ENCODE measurements at places on chromosomes 1 and 21.

DNA sequence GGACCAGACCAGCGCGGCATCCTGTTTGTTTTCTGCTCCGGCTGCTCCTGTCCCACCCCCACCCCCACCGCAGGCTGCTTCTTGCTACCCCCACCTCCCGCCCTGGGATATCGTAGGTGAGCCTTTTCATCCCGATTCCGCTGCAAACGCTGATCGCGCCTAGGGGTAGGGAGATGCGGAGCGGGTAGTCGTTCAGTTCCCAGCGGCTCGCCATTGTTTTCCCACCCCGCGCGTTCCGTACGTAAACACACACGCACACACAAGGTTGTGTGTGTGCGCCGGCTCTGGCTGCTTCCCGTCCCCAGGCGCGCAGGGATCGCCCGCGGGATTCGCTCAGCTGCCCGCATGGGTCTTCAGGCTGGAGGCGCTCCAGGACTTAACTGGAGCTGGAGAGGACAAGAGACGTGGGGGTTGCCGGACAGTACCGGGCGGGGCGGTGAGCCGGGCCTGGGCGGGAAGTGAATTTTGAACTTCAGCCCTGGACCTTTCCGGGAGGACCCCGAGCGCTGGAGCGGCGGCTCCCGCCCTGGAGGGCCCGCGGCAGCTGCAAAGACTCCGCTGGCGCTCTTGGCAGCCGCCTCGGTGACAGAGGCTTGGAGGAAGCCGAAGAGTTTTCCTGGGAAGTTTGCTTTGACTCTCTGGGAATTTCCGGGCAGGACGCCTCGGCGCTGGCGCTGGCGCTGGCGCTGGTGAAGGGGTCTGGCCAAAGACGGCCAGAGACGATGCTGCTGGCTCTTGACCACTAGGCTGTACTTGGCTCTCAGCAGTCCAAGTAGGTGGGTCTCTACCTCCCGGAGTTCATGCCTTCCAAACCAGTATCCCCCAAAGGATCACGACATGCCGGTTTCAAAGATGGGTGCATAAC, 1.6 kb downstream of the SOX13 start:
- no peak for DNase-seq

GRCh38 chr1:31029026-31029425, 36.5 kb downstream of the PUM1 start:
- DNase-seq, result no peak

DNA sequence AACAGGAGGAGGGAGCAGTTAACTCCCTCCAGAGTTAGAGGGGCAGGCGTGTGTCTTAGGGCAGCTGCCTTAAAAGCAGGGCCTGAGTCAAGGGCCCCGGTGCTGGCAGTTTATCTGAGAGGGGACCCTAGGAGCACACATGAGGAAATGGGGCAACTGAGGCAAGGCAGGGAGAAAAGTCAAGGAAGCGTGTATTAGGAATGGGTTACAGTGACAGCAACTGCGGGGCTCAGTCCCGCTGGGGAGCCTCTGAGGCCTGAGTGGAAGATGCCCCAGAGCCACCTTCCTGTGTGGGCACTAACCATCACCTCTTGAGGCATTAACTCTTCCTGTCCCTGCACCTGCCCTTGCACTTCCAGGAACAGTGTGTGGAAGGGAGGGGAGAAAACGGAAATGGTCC, 276.3 kb downstream of the MATN1 start:
- no peak for DNase-seq

GRCh38 chr1:151401125-151401788, 1.9 kb downstream of the PSMB4 start:
- DNase-seq, result no peak

DNA sequence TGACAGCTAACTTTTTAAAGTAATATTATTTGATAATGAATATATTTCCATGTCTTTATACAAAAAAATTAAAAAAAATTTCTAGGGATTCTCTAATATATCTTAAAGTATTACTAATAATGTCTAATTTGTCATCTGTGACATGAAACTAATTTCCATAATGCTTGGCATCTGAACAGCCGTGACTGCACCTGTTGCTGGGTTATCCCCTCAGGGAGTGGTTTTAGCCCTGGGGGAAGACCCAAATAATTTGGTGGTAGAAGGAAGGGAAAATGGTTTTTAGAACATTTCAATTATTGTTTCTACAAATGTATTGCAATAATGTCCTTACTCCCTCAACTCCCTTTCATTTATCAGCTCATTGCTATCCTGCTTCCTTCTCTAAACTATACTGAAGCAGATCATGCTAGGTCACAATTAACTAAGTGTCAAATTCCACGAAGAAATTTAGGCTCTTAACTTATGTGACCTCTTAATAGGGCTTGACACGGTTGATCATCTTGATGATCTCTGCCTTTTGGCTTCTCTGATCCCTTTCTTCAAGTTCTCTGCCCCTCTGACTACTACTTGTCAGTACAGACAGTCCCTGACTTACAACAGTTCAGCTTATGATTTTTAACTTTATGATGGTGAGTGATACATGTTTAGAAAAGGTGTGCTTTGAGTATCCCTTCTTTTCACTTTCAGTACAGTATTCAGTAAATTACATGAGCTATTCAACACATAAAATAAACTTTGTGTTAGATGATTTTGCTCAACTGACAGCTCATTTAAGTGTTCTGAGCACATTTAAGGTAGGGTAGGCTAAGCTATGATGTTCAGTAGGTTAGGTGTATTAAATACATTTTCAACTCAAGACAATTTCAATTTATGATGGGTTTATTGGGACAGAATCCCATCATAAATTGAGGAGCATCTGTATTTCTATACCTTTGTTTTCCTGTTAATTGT, 26.4 kb upstream of the DPH5 start:
- no peak for DNase-seq

GRCh38 chr1:36927826-36928225, 106.5 kb downstream of the GRIK3 start:
- DNase-seq, result no peak

DNA sequence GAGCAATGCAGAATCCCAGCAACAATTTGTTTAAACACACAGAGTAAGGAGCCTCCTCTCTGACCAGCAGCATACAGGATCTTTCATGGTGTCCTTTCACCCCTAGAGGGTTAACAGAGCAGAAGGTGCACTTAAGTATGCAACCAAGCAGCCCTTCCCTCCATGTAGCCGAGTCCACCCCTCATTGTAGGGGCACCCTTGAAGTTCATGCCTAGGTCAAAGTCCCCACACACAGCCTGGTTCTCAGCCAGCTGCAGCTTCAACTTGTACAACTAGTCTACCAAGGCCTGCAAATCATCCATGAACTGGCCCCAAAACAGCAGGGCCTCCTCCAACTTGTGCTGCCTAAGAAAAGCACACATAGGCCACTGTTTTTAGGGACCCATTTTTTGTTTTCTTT, 7.0 kb upstream of the BMP8B start:
- DNase-seq, result no peak

DNA sequence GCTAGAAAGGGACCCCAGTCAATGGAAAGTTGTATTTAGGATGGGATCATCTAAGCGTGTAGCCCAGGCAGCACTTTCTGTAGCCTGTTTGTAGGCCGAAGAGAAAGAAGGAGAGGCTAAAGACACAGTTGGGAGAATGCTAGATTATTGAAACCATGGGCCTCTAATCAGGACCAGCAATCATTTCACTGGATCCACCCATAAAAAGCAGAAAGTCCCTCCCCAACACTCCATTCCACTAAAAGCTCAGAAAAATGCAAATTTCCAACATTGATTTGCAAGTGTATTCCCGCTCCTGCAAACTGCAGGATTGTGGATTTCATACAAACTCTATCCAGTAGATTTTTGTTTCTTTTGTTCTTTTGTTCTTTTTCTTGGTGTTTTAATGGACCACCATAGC, 51.2 kb upstream of the FMOD start:
- DNase-seq, result no peak

GRCh38 chr1:202553560-202554038, 156.7 kb downstream of the SYT2 start:
- DNase-seq, result no peak

DNA sequence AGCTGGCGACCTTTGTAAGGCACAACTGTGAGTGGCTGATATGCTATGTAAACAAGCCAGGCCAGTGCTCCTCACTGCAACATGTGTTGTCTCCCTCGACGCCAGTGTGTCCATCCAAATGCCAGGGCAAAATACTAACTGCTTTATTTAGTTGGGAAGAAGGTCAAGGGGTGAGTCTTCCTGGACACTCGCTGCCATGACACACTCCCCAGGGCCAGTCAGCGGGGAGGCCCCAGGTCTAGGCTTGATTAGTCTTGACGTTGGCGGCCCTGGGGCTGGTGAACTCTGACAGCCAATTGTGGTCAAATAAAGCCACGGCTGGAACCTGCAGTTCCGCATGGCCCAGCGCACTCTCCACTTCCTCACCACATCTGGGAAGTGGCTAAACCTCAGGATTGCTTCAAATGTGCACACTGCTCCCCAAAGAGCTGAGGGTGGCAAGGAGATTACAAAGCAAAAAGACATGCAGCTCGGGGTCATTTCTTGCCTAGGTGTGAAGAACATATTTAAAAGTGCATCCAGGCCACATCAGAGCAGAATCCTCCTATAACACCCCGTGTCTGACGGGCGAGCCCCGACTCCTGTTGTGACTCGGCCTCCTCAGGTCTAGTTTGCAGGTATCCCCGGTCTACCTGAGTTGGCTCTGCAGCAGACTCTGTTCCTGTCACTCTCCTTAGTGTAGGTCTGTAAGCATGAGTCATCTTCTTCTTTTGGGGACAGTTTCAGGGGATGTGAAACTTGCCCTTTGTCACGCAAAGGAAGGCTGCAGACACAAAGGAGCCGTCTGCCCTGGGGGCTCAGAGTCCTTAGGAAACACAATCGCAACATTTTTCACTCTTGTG, 183.5 kb downstream of the RUNX1 start:
- peak; percentile 19 for DNase-seq

DNA sequence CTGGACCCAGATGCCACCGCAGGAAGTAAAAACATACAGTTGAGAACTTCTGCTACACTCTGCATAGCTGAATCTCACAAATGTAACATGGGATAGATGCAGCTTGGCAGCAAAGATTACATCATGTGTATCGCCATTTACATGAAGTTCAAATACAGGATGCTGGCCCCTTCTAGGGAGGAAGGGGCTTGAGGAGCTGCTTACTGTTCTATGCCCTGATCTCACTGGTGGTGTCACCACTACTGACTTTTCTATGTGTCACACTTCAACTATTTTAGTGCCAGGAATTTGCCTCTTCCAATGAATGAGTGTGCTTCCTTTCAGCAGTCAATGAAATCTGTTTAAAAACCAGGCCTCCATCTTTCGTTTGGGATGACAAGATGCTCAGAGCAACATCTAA, 31.1 kb downstream of the MRAP start:
- DNase-seq, result no peak

GRCh38 chr1:39305555-39305954, 101.1 kb downstream of the MACF1 start:
- no peak for DNase-seq

DNA sequence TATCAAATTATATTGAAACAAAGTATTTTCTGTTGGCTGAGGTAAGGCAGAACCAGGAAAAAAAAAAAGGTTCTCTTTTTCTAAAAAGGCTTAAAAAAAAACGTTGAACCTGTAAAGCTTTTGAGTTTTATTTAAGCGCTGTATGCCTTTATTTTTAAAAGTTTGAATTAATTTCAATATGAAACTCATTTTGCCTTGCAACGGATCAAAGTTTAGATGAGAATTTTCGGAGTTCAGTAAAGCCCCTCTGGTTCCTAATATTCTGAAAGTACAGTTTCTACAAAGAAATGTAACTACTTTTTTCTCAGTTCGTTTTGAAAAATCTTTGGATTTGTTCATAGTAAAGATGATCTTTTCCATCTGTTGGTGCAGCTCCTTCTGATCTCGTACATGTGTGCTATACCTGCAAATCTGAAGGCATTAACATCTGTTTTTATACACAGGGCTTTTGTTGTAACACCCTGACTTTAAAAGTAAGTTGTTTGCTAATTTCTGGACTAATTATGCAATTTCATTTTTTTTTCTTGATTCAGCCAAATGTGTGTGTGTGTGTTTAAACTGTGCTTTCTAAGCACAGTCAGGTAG, 1.7 kb downstream of the ZBTB18 start:
- DNase-seq, result no peak

DNA sequence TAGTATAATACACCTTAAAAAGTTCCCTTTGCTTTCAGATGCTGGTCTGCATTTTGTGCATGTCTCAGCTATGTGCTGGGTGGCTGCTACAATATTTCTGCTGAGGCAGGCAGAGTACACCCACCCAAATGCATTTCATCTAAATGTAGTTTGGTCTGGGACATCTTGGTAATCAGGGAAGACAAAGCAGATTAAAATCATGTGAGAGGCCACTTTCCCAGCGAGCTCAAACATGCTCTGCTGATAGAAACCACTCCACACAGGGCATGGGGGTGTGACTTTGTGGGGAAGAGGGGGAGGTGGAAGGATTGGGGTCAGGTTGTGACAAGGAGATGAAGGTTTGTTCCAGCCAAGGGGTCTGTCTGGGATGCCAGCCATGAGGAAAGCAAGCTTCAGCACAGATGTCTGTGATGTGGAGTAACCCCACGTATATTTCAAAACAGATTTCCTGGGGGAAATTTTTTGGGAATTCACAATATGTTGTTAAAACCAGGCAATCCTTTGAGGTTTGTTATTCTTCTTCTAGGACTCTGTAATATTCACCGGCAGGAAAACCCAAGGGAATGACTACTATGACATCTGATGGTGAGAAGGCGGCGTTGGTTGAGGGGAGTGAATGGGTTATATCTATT, 255.1 kb upstream of the FGGY start:
- no peak for DNase-seq

GRCh38 chr1:110717179-110717578, 42.4 kb upstream of the KCNA3 start:
- DNase-seq, result no peak

GRCh38 chr1:241531195-241532161, 700 bp upstream of the KMO start:
- DNase-seq, result peak; percentile 77

- DNase-seq, result no peak
These were observed 111.1 kb downstream of the SMYD2 start for GRCh38 chr1:214391873-214392645.

DNA sequence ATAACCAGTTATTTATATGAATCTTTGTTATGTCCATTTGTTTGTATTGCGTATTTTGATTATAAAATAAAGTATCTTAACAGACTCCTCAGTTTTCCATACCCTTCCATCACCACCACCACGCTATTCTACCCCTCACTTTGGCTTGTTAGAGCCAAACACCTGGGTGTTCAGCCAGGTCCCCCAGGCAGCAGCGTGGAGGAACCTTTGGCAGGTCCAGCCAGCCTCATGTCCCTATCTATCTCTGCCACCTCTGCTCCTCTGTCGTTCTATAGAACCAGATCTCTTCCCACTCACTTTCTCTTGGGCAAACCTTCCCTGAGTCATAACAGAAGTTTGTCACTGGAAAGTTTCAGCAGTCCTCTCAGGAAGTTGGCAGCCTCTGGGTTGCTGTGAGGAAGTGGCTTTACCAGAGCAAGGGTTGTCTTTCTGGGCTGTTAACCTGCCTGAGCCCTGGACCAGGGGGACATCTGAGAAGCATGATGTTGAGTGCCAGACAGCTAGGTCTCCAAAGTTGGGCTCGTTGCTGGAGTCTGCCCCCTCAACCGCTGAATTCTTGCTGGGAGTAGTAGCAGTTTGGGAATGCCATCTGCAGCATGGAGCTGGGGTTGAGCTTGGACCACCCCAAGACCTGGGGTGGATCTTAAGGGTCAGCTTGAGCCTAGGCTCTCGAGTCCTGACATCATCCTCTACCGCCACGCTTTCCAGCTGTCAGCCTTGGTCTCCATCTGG, 996 bp upstream of the SH3BGRL3 start:
- DNase-seq, result peak; percentile 42

GRCh38 chr1:160373696-160374095, 6.8 kb downstream of the NHLH1 start:
- DNase-seq, result no peak

- no peak for DNase-seq
These were observed 1171.4 kb upstream of the ADGRL2 start for GRCh38 chr1:80629304-80629837.

- no peak for DNase-seq
These were observed 90.9 kb upstream of the KCNK1 start for GRCh38 chr1:233523047-233523446.
